ENCODE measurements at places on chromosomes 2 and 18.

DNA sequence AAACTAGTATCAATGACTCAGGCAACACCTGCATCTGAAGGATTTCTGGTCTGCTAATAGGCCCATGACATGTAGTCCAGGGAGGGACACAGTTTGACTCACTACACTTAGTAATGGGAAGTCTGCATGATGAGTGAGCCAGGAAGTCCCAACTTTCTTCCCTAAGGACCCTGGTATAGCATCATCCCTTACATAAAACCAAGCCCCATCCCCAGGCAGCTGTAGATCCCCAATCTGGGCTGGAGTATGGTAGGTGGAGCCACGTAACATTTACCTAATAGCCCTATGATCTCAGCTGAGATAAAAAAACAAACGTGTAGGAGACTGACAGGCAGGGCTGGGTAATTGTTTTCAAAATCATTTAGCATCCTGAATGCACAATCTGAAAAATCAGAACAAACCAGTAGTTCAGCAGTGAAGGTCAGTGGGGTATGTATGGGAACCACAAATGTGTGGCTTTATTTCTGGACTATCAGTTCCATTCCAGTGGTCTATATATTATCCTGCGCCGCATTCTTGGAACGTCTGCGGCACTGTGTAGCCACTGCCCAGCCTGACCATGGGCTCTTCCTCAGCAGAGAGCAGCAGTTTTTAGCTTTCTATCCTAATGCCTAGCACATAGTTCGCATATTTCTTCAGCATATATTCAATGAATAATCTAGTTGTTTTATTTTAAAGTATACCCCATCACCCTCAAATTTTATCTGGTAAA lies 33.5 kb downstream of the EPB41L3 start:
- DNase-seq: no peak

GRCh38 chr2:5319493-5319892 lies 372.7 kb upstream of the SOX11 start:
- DNase-seq: no peak

GRCh38 chr2:76281156-76281841 lies 570.6 kb upstream of the GCFC2 start:
- no peak for DNase-seq

DNA sequence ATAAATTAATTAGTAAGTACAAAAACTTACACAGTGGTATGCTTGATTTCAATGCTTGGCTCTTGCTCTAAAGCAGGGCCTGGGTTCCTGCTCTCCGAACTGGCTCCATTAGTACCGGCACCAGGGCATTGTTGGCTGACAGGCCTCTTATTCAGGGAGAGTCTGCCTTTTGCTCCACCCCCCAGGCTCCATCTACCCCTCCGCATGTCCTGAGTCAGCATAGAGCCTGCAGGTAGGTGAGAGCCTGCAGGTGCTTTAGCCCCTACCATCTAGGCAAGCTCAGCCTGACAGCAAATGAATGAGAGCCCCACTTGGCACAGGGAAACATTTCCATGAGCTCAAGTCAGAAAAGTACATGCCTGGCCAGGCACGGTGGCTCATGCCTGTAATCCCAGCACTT lies 35.1 kb upstream of the EFHD1 start:
- no peak for DNase-seq

DNA sequence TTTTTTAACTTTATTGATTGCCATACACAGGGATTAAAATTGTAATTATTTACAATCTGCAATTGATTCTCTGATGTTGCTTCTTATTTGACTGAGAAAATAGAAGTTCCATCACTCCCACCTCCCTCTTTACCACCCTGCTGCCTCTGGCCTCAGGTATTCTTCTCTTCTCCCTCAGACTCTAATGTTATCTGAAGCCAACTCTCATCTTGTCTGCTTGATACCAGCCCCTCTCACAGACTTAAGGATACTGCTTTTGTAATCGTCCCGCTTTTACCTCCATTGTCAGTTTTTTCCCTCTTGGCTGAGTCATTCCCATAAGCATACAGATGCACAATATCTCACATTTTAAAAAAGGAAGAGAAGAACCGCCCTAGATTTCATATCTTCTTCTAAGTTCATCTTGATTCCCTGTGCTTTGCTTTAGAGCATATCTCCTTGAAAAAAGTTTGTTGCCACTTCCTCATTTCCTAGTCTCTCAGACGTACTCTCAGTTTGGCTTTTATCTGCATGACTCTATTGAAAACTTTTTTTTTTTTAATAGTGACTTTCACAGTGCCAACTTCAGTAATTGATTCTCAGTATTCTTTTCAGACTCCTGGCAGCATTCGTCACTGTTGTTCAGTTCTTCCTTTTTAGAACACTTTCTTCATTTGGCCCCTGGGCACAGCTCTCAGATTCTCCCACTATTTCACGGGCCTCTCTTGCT lies 31.1 kb downstream of the SPAG16 start:
- no peak for DNase-seq

DNA sequence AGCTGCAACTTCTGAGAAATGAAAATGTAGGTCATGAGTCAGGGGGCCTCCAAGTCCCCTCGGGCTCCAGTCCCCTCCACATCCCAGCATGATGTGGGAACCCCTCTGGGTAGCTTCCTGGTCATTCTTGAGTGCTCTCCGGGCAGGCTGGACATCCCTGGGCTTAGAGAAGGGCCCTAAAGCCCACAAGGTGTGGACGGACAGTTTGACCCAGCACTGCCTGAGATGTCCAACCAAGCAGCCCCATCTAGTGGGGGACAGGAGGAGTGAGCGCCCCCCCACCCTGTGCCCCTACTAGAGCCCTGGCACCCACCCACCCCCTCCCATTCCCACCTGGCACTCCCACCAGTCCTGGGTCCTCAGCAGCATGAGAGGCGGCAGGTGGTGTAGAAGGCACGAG lies 46.0 kb downstream of the CYP27C1 start:
- DNase-seq: no peak

DNA sequence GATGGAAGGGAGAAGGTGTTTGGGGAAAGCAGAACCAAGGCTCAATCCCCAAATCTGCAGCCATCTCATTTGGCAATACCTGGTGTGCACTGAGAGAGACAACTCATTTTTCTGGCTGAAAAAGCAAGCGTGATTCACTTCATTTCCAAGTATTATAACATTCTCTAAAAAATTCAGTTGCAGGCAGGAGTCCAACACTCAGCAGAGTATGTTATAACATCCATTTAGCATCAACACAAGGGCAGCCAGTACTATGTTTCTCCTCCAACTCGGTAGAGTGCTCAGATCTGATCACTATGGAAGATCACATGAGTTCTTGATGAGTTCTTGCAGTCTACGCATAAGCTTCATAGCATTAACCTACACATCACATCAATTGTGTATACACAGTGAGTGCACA lies 99.4 kb upstream of the PID1 start:
- no peak for DNase-seq

DNA sequence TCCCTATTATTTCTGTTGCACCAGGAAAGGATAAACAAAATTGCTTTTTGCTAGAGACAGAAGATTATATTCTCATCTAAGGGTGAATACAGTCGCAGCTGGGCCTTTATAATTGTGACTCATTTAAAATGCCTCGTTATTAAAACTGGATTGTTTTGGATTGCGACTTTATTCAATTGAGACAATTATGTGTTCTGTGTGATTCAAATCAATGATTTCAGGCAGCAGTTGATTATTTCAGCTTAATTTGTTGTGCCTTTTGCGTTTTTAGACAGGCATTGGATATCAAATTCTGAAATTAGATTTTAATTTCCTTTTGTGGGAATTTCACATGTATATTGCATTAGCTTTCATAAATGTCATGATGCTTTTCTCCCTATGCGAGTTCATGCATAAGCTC lies 778.1 kb upstream of the SOX11 start:
- no peak for DNase-seq

- DNase-seq: no peak
Observed at GRCh38 chr18:8989855-8990254, 112.6 kb upstream of the NDUFV2 start.

- no peak for DNase-seq
Observed at GRCh38 chr18:79447703-79448367, 52.1 kb downstream of the NFATC1 start.

DNA sequence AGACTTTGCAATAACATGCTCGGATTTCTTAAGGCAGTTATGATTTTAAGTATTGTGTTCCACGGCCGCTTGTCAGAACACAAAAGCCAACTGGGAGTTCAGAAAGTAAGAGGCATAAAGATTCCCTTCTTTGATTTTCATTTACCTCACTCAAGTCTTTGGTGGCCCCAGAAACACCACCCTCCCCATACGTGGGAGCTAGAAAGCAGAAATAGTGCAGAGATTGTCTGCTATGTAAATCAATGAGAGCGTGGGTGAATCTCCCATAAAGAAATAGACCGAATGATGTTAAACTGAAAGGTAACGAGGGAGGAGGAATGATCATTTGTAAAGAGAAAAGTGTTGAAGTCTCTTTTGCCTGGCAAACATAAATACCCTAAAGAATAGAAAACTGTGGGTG lies 322.1 kb upstream of the ETAA1 start:
- no peak for DNase-seq

DNA sequence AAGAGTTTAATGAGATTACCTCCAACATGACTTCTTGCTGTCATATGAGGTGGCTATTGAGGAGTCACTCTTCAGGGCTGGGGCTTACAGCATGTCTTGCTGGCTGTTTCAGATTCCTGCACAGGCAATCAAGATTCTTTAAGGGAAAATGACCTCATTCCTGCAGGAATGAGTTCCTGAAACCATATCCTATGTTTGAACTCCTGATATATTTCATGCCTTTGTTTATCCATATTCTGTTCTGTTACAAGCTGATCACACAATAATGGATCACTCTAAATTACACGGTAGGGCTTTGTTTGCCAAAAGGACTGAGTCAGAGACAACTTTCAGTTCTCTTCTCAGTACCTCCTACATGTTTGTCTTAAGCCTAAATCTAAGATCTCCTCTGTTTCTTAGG lies 879.8 kb upstream of the PIK3C3 start:
- no peak for DNase-seq

GRCh38 chr2:114170070-114170469 lies 272.4 kb upstream of the DPP10 start:
- no peak for DNase-seq

All from DMS79 (cell line).